ENCODE measurements at places on chromosomes 16 and 17.

DNA sequence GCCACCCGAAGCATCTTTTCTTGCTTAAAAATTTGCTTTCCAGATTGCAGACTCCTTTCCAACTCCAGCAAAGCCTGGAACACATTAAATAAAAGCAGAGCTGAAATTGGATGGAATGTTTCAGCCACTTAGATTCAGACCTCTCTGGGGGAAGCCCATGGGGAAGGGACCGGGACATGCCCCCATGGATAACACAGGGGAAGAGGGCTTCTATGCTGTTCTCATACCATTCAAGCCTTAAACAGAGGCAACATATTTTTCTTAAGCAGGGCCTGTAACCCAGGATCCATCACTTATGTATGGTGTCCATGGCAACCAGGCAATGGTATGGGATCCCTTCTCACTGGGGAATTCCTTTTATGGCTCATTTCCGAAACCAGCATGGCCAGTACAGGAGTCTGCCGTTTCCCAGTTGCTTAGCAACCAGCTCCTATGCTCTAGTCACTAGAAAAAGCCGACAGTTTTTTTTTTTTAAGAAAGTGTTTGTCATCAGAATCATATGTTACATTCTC is 62.0 kb upstream of the MARCHF10 start:
- DNase-seq = no peak

- no peak for DNase-seq
These were observed 17.0 kb upstream of the RFFL start for GRCh38 chr17:35080536-35080935.

DNA sequence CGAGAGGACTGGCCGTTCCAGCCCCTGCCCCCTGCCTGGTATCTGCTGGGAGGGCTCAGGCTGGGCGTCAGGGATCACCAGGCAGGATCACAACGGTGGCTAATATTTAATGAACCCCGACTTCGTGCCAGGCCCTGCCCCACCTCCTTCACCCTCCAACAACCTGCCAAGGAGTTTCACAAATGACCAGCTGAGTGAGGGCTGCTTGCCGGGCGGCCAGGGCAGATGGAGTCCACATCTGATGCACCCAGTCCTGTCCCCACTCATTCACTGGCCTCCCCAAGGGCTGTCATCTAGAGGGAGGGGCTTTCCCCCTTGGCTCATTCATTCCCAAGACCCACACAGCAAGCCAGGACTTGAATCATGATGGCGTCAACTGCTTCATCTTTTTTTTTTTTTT is 17.5 kb downstream of the UBALD1 start:
- DNase-seq = no peak

- DNase-seq = no peak
These were observed 9.0 kb downstream of the MEAK7 start for GRCh38 chr16:84495506-84495905.

- DNase-seq = no peak
These were observed 7.4 kb upstream of the CCDC57 start for GRCh38 chr17:82219753-82220709.

- DNase-seq = no peak
These were observed 4.2 kb downstream of the ZNF843 start for GRCh38 chr16:31438414-31438813.

DNA sequence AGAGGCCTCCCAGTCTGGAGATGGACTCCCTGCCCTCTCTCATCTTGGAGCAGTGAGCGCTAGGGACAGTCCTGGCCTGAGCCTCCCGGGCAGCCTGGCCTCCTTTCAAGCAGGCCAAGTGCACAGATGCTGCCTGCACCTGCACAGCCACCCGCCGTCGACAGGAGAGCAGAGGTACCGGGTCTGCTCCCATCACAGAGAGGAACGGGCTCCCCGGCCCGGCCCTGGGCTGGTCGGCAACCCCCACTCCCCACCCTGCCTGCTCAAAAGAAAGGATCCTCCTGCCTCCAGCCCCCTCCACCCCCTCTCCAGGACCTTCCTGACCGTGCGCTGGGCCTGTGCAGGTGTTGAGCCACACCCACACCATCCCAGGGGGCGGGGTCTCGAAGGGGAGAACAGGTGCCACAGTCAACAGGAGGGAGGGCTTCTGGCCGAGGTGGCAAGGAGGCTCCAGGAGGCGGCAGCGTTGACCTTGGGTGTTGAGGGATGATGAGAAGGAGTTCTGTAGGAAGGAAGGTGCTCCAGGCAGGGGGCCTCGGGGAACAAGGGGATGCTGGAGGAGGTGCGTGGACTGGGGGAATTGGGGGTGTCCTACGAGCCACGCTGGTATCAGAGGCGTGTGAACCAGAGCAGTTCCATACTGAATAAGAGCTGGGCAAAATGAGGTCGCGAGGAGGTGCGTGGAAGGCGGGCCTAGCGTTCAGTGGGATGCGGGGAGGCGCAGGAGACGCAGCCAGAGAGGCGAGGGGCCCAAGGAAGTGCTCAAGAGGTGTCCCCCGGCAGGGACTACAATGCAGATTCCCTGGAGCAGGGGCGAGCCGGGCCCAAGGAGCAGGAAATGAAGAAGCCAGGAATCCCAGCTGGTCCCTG is 967 bp upstream of the CDH15 start:
- no peak for DNase-seq

GRCh38 chr16:4232541-4233386 is 9.1 kb downstream of the SRL start:
- no peak for DNase-seq

- DNase-seq = peak; percentile 76
These were observed 15.8 kb downstream of the SLC7A5 start for GRCh38 chr16:87853411-87854052.

DNA sequence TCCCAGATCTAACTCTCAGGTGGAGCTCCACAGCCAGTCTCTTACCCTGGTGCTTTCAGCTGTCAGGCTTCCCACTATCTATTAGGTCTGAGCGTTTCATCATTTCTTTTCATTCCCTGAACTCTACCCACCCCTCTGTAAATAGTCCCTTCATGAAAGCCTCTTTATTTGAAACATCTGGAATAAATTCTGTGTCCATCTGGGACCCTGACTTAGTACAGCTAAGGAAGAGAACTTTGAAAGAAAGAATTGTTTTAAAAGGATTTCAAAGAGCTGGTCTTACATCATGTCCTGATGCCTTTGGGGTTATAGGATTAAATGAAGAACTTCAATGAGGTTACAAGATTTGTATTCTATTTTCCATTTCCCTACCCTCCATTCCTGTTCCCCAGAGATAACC is 388.5 kb upstream of the CA10 start:
- DNase-seq = no peak

DNA sequence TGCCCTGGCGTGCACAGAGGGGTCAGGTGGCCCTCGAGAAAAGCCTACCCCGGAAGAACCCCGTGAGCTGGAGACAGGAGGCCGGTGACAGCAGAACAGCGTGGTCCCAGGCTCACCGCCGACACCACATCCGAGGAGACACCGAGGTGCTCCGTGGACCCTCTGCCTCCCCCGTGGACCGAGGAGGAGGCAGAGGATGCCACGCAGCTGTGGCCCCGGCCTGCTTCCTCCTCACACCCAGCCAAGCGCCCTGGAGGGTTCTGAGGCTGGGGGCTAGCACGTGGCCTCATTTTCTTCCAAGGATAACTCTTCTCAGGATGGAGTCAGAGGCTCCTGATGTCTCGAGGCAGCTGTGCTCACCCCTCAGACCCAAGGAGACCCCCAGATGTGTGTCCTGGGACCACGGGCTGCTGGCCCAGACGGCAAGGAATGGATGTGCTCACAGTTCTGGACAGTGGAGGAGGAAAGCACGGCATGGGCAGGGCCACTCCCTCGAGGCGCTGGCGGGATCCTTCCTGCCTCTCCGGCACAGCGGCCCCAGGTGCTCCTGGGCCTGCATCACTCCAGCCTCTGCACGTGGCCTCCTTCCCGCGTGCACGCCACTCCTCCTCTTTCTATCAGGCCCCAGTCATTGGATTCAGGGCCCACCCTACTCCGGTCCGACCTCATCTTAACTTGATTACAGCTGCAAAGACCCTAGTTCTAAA is 4.4 kb upstream of the PVALEF start:
- no peak for DNase-seq

GRCh38 chr16:23416816-23417215 is 36.2 kb downstream of the COG7 start:
- no peak for DNase-seq

DNA sequence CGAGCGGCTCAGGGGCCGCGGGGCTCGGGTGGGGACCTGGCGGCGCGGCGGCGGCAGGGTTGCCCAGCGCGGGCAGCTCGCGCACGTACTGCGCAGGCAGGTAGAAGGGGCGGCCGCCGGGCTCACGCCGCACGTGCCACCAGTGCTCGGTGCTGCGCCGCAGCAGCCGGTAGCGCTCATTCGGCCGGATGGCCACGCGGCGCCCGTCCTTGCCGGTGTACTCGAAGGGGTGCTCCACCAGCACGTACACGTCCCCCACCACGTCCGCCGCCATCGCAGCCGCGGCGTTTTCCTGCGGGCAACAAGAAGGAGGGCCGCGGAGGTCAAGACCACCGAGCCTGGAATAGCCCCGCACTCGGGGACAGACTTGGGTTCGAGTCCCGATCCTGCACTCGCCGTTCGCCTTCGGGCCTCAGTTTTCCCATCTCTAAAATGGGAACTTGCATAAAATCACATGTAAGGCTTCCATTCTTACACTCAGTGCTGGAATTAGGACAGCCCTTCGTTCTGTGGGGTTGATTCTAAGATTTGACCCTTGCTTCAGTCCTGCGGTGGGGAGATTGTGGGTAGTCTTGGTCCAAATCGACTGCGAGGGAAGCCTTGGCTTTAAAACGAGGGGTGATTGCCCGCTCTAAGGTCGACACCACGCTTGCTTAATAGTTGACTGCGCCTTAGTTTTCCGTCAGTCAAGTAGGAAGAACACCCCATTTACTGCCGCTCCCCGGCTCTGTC is 2.5 kb downstream of the ARHGAP27 start:
- no peak for DNase-seq

- no peak for DNase-seq
These were observed 57.9 kb downstream of the CMIP start for GRCh38 chr16:81502396-81503070.

DNA sequence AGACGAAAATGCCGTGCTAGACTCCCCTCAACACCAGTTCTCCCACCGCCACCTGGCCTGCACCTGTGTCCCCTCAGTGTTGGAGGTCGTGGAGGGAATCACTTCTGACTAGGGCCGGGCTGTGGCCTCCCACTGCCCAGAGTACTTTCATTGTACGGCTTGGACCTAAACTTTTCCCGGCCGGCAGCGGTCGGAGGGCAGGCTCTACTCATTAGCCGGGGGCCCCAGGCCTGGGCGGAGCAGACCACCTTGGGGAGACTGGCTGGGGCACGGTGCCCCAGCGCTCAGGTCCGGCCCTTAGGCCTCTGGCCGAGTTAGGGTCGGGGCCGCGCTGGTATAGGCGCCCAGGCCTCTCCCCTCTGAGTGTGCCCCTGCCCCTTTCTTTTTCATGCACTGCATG is 639 bp downstream of the CLDN6 start:
- no peak for DNase-seq

- DNase-seq = no peak
These were observed 401.3 kb downstream of the WWOX start for GRCh38 chr16:78500659-78501270.

GRCh38 chr17:50055426-50056216 is at the start of gene ITGA3:
ITGA3 (plus strand) TSS chr17:50056110; CDS start chr17:50056440, 330 bp downstream.
- peak; percentile 60 for DNase-seq

DNA sequence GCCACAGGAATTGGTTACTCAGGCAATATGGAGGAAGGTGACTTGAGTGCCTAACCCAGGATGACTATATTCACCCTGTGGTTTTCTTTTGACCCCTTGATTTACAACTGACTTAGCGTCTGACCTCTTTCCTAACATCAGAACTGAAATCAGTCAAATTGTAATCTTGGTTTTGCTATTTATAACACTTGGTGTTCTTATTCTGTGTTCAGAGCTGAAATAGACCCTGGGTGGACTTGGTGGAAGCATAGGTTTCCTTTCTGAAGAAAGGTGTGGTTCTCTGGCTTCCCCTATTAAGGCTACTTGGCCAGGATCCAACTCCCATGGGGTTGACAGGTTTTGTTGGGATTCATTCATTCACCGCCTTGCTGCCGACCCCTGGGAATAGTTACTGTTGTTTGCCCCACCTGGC is 80.8 kb downstream of the CLEC16A start:
- DNase-seq = no peak

DNA sequence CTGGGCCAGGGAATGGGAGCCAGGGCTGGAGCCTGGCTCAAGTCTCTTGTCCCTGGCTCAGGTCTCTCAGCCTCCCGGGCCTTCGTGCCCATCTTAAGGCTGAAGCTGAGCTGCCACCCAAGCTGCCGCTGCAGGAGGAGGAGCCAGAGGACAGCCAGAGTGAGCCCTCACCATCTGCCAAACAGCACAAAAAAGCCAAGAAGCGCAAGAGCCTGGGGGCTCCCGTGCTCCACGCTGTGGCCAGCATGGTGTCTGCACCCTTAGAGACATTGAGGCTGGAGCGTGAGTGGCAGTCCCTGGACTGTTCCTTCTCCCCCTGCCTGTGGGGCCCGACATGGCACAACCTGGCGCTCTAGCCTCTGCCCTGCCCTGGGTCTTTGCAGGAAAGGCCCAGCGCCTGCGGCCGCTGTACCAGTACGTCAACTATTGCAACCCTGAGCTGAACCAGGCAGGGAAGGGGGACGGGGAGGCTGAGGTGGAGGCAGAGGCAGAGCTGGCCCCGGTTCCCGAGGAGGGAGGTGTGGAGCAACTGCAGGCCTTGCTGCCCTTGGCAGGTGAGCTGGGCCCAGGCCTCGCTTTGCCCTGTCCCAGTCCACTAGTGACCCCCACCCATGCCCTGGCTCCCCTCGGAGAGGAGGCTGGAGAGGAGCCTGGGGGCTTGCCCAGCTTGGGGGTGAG is 1.3 kb downstream of the C16orf86 start:
- DNase-seq = peak; percentile 89

DNA sequence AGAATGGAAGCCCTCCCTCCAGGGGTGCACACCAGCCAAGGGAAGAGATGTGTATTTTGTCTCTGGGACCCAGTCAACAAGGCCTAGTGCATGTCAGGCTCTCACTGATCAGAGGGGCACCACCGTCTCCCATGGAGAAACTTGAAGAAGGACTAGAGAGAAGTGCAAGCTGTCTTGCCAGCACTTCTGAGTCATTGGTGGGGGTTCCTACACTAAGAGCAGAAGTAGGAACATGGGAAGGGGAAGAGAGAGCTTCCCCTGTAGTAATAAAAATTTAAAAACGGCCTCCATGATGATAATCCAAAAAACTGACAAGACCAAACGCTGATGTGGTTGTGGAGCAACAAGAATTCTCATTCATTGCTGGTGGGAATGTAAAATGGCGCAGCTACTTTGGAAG is 46.3 kb downstream of the DYNLRB2 start:
- no peak for DNase-seq
